ENCODE measurements at places on chromosomes 16 and 17.

GRCh38 chr17:6936370-6937028 is 59.4 kb upstream of the ALOX12 start:
- no peak for DNase-seq

GRCh38 chr16:71762186-71762585 is 37.7 kb upstream of the PHLPP2 start:
- DNase-seq: no peak

GRCh38 chr17:1473170-1473569 is 17.1 kb upstream of the CRK start:
- DNase-seq: no peak

DNA sequence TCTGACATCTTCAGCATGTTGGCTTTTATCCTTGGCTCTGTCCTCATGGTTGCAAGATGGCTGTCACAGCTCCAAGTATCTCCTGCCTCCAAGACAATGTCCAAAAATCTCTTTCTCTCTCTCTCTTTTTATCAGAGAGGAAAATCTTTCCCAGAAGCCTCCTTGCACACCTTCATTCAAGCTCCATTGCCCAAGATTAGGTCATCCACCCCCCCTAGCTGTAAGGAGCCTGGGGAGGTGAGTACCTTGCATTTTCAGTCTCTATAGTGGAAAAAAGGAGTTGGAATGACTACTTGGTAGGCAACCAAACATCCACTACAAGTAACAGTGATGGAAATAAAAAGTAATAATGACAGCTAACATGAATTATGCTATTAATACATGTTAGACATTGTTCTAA is 22.0 kb upstream of the NSMCE1 start:
- DNase-seq: no peak

- no peak for DNase-seq
Measured at GRCh38 chr16:85536411-85537330, 76.5 kb upstream of the GSE1 start.

DNA sequence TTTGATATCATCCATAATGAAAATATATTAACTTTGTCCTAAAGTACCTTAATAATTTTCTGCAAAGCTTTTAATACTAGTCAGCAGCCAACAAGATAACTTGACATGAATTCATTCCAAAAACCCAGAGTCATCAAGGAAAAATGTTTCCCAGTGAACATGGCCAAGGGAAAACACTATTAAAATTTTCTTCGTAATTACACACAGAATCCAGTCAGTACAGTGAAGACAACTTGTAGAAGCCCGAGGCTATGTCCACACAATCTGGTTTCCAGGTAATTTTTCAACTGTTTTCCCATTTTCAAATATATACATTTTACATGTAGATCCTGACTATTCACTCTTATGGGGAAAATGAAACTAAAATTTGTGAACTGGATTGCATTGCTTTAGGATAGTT is 600.9 kb downstream of the CDH8 start:
- DNase-seq: no peak

GRCh38 chr16:22318690-22319358 is 21.6 kb downstream of the POLR3E start:
- peak; percentile 31 for DNase-seq

All from stimulated activated CD8-positive, alpha-beta memory T cell treated with anti-CD3 and anti-CD28 coated beads, Interleukin-7, amount 100 ng/mL, for 4 hours (primary cell).